Aortic smooth muscle cell (primary cell): ENCODE measurements at places on chromosomes 11 and 22. TPM values are rescaled to one million over a fixed set of nuclear protein-coding genes. Genes with fewer than 3 reads are reported as not detected.

ZNF202 gene
- 4.7 and 5.0 TPM in 2 replicates for total RNA-seq

CDC42EP2 gene
- 7.3 and 12.8 TPM in 2 replicates for total RNA-seq

OR4D5 gene
- total RNA-seq = not detected in 2 replicates

PDGFD gene
- total RNA-seq = 1.3 and 2.2 TPM in 2 replicates

CNIH2 gene
- 0.37 and 0.40 TPM in 2 replicates for total RNA-seq

SAA1 gene
- not detected in 2 replicates for total RNA-seq

SPDYC gene
- not detected in 2 replicates for total RNA-seq

VPREB3 gene
- total RNA-seq = not detected in 2 replicates

ZNF70 gene
- 3.3 and 4.5 TPM in 2 replicates for total RNA-seq

SLC36A4 gene
- total RNA-seq = 6.8 and 7.4 TPM in 2 replicates

YWHAH gene
- 91.7 and 95.9 TPM in 2 replicates for total RNA-seq

ACCS gene
- 8.5 and 10.9 TPM in 2 replicates for total RNA-seq
